ENCODE measurements at places on chromosomes 6 and 20. TPM values are rescaled to one million over a fixed set of nuclear protein-coding genes. Genes with fewer than 3 reads are reported as not detected.

Gene PBOV1
- not detected for total RNA-seq

Gene GSTA2
- not detected for total RNA-seq

Gene PXDC1
- not detected for total RNA-seq

Gene SIGLEC1
- total RNA-seq = not detected

Gene NTSR1
- not detected for total RNA-seq

Gene C6orf15
- not detected for total RNA-seq

Gene CDH26
- 0.52 TPM for total RNA-seq

Gene TSHZ2
- total RNA-seq = 0.74 TPM

Gene HSP90AB1
- total RNA-seq = 2,524 TPM

Gene MMS22L
- total RNA-seq = 41.3 TPM

Gene GPSM3
- 68.4 TPM for total RNA-seq

Gene TMEM170B
- total RNA-seq = 2.0 TPM

Gene SLC44A4
- 0.30 TPM for total RNA-seq

Gene OVOL2
- not detected for total RNA-seq

Gene CDH4
- total RNA-seq = 0.06 TPM

Gene TINAG
- total RNA-seq = not detected

Gene RBM24
- not detected for total RNA-seq

Gene MYLK2
- 0.21 TPM for total RNA-seq

Gene SYTL3
- 97.8 TPM for total RNA-seq

Gene FNDC11
- total RNA-seq = 0.20 TPM

All from activated naive CD8-positive, alpha-beta T cell treated with anti-CD3 and anti-CD28 coated beads for 36 hours (primary cell).